ENCODE measurements at places on chromosomes 7 and 10.

- peak; percentile 58 for DNase-seq
Observed at GRCh38 chr10:124172181-124172916, 79.0 kb upstream of the CHST15 start.

- DNase-seq: peak; percentile 94
Observed at GRCh38 chr7:5822742-5823503, 41.5 kb upstream of the RNF216 start.

DNA sequence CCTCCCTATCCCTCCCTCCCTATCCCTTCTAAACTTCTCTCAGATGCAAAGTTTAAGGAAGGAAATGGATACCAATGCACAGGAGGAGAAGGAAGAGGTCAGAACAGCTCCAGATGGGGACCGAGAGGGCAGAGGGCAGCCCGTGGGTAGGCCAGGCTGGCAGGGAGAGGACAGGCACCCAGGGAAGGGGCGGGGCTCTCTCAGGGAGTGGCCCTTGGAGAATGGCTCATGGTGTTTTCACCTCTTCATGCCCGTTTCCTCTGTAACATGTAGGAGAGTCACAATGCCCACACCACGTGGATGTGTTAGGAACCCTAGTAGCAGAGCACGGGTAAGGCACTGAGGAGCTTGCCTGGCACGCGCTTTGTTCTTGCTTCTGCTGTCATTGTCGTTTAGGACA lies 264.5 kb downstream of the CELF2 start:
- no peak for DNase-seq

GRCh38 chr10:16945593-16945992 lies 128.4 kb upstream of the RSU1 start:
- no peak for DNase-seq

- DNase-seq: no peak
Observed at GRCh38 chr7:40674316-40674715, 539.5 kb downstream of the SUGCT start.

- DNase-seq: peak; percentile 40
Observed at GRCh38 chr10:111360260-111360925, 283.6 kb downstream of the ADRA2A start.

DNA sequence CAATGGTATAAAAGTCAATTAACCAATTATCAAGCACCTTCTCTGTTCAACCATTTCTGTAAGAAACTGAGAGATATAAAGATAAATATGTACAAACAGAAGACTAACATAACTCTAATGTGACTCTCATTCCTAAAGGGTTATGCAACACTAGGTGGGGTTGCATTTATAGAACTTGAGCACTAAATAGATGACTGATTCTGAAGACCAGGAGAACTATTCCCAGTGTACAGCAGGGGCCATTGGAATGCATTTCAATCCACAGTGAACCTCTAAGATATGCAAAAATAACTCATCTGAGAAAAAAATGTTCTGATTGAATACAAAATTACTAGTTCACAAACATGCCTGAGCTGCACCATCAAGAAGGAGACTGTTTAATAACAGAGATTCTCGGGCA lies 341.2 kb upstream of the STEAP1 start:
- DNase-seq: no peak

DNA sequence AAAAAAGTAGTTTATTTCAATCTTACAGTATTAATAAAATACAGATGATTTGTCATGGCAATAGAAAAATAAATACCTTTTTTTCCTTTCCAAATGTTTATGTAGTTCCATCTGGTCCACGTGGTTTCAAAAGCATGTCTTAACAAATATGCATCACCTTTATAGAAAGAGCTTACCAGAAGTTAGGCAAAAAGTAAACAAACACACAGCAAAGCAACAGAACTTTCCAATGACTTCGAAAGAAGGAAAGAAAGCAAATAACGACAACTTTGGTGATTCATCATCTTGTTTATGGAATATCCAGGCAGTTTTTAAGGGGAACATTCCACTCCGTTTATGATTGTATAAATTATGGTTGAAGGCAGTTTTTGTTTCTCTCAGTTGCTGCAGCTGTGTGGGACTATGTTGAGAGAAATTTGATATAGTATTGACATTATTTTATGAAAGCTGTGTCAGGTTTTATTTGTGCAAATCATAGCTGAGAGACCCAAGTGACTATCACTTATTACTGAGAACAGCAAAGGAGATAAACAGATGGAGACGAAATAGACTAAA lies 203.1 kb downstream of the CDC14C start:
- DNase-seq: no peak

GRCh38 chr7:22093001-22093400 lies 147.3 kb upstream of the CDCA7L start:
- no peak for DNase-seq

DNA sequence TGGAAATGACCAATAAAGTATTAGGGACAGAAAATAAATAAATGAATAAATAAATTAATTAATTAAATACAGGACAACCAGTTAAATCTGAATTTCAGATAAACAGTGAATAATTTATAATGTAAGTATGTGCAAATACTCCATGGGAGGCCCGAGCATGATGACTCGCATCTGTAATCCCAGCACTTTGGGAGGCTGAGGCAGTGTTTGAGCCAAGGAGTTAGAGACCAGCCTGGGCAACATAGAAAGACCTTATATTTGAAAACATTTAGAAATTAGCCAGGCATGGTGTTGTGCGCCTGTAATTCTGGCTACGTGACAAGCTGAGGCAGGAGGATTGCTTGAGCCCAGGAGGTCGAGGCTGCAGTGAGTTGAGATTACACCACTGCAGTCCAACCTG lies 123.7 kb downstream of the CUL2 start:
- no peak for DNase-seq

DNA sequence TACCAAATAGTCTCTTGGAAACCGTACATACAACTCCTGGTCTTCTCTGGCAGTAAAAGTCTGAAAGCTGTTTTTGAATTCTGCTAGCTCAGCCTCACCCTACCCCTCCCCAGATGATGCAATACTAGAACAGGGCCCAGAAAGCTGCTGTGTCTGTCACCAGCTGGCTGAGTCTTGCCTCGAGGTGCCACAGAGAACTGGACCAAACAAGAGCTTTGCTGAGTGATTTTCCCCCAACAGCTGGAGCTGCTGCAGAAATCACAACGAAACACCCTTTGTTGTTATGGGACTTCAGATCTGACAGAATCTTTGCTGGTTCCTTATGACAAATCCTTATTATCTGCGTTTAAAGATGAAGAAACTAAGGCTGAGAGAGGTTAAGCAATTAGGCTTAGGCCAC lies 134.1 kb downstream of the SPAG6 start:
- DNase-seq: no peak

Measured in NCI-H526 (cell line).